IMR-90 (cell line): ENCODE measurements at places on chromosomes 2 and 18. TPM values are rescaled to one million over a fixed set of nuclear protein-coding genes. Genes with fewer than 3 reads are reported as not detected.

The SPATS2L gene
- 118 and 145 TPM in 2 replicates for total RNA-seq

The GULP1 gene
- total RNA-seq: 40.1 and 54.4 TPM in 2 replicates

The ITGB6 gene
- under 0.01 TPM in 1 of 2 replicates, not detected in the other for total RNA-seq

The CDH7 gene
- not detected in 2 replicates for total RNA-seq

The SERPINB4 gene
- not detected in 2 replicates for total RNA-seq

DNA sequence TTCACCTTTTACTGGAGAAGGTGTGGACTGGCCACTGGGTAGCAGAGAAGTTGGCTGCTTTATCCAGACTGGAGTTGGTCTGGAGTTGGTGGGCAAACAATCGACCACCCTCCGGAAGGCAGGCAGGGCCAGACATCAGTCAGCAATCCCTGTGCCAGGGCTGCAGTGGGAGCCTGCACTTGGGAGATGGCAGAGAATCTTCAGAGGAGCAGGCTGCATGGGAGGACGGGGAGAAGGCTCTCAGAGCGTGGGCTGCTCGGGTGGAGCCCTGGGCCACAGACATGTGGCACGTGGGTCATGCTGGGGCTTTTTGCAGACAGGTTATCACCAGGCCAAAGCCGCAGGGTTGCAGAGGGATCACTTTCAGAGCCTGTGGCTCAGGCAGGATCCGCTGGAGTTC lies 29.6 kb downstream of the SLC9A4 start:
- DNase-seq: no peak

DNA sequence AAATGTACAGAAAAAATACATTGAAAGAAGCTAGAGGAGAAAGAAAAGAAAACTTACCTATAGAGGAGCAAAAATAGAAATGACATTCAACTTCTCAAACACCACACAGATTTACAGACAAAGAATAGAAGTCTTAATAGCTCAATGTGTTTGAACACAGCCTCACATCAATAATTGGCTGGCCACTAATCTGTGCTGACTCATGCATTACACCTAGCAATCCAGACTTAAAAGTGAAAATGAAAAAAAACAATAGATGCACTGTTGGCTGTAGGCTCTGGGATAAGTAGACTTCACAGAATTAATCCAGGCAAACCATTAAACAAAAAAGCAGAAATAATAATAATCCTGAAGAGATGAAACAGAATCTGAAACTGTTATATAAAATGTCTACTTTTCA lies 961.3 kb upstream of the CELF4 start:
- DNase-seq: no peak

GRCh38 chr18:45111502-45111848 lies 430.8 kb downstream of the SETBP1 start:
- no peak for DNase-seq

GRCh38 chr2:121095257-121096080 lies 189.5 kb downstream of the TFCP2L1 start:
- DNase-seq: peak; percentile 67

DNA sequence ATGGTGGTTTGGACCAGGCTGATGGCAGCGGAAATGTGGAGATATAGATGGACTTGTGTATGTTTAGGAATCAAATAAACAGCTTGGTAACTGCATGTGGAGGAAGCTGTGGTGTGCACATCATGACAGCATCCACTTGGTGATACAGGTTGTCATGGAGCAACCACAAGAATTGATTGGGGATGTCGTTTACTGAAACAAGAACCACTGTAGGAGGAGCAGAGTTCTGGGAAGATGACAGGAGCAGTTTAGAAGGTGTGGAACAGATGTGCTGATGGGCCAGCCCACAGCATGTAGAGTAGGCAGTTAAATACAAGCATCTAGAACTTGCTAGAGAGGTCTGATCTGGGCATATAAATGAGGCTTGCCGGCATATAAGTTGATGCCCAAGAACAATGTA lies 152.4 kb upstream of the SERPINE2 start:
- DNase-seq: no peak

DNA sequence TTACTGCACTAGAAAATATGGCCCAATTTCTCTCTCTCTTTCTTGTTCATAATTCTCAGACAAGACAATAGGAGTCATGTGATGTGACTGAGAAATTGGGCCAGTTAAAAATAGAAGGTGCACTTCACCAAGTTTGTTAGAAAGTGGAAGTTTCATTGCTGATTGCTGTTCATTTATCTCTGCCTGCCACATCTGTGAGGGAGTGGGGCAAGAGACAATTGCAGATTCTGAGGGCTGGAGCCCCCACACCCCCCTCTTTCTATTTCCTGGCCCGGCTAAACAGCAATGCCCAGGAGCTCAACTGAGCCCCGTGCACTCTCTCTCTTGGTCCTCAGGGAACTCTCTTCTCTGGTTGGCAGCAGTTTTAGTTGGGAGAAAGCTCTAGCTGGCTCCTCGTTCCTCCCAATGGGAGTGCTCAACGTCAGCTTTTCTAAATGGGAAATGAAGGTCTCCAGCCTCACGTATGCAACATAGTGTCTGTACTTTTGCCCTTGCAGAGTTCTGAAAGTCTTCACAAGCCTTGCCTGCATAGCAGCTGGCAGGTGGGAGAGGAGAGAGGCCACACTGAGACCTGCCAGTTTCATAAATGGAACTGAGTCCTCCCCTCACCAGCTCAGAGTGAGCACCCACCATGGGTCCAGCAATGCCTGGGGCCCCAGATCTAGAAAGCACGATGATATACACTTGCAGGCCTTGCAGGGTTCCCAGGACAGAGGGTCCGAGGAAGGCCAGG lies 115.7 kb downstream of the MYCN start:
- DNase-seq: no peak
